Suppressor macrophage treated with lipopolysaccharide for 4 hours (primary cell): ENCODE measurements at places on chromosomes 16 and 17.

DNA sequence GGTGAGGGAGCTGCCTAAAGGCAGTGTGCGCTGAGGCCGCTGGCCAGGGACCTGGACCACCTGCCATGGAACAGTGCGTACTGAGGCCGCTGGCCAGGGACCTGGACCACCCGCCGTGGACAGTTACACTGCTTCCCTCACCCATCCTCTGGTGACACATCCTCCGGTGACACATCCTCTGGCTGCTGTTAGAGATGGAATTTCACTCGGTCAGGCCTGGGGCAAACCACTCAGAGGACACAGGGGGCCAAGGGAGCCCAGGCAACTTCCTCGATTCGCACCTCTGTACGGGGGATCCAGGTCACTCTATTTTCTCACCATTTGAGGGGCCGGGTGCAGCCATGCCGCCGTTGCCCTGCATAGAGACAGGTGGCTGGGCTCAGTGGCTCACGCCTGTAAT, 32.4 kb upstream of the RPTOR start:
- DNase-seq = no peak

- DNase-seq = no peak
These were observed 17.1 kb downstream of the FOXK2 start for GRCh38 chr17:82536512-82537201.

- no peak for DNase-seq
These were observed 123.0 kb downstream of the RPTOR start for GRCh38 chr17:80667462-80668277.

GRCh38 chr16:74439685-74440084, 18.4 kb upstream of the CLEC18B start:
- peak; percentile 47 for DNase-seq

DNA sequence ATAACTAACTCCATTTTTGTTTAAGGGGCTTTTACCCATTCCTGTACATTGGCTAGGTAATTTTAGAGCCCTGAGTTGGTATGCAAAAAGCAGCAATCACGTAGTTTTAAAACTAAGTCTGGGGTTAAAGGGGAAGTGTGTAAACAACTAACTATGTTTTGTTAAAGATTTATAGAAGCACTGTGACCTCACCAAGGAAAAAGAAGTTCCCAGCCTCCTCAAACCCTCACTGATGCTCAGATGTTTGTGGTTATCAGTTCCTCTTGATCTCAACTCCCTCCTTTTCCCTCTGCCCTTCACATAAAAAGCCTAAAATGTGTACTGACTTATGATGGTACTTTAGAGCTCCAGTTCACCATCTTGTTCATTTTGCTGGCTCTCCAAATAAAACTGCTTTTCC, 119.9 kb upstream of the IRX6 start:
- DNase-seq = no peak

GRCh38 chr17:7988750-7989178, 13.7 kb upstream of the GUCY2D start:
- peak; percentile 95 for DNase-seq

GRCh38 chr17:78991906-78992532, 12.3 kb upstream of the LGALS3BP start:
- no peak for DNase-seq

DNA sequence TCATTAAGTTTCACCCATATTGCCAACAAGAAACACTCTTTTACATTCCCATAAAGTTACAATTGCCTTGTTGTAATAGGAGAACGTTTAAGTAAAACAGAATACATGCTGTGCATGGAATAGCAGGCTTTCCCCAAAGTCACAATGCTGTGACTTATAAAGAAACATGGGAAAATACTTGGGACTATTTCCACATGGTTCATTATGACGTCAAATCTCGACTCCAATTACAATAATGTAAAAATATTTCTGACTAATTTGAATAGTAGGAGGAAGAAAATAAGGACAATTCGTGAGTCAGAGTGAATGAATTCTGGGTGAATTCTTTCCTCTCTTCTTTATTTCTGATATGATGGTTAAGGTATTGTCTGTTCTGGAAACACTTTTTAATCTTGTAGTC, 52.8 kb downstream of the CDH11 start:
- no peak for DNase-seq

GRCh38 chr17:81480140-81481072, 32.2 kb downstream of the ACTG1 start:
- DNase-seq = no peak

DNA sequence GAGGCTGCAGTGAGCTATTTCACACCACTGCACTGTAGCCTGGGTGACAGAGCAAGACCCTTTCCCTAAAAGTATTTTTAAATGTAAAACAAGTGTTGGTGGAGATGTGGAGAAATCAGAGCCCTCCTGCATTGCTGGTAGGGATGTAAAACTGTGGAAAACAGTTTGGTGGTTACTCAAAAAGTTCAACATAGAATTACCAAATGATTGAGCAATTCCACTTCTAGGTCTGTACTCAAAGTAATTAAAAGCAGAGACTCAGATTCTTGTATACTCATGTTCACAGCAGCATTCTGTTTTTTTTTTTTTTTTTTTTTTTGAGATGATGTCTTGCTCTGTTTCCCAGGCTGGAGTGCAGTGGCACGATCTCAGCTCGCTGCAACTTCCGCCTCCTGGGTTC, 141.8 kb downstream of the PITPNC1 start:
- peak; percentile 31 for DNase-seq

- no peak for DNase-seq
These were observed 99.9 kb downstream of the OR1D5 start for GRCh38 chr17:2963332-2964027.

DNA sequence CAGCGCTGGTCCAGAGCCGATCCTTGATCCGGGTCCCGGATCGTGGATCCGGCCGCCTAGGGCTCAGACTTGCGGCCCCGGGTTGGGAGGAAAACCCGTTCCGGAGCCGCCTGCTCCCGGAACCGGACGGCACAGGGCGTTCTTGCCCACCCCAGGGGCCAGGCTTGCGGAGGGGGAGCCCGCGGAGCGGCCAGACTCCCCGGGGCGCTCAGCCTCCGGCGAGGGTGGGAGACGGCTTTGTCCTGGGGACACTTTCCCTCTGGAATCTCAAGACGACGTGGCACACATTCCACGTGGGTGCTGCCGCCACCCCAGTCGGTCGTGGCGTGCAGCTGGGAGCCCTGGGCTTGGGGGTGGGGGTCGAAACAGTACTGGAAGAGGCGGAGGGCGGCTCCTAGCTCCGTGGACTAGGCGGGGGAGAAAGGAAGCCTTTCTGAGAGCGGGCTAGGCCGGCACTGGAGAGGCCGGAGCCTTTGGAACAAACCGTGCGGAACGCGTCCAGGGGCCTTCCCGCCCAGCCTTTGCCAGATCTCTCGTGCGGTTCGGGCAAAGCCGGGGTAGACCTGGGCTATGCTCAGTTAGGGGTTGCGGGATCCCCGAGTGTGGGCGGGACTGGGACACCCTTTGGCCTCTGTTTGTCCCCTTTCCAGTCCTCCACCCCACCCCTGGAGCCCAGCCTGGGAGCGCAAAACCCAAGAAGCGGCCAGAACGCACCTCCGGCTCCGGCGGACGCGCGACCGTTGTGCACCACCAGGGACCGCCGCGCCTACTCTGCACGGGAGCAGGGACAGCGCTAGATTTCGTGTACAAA, 26.5 kb downstream of the SREBF1 start:
- DNase-seq = no peak

GRCh38 chr16:3618769-3619141, 7.3 kb upstream of the SLX4 start:
- DNase-seq = peak; percentile 53

- DNase-seq = no peak
These were observed 15.9 kb upstream of the TNS4 start for GRCh38 chr17:40517286-40517662.

- no peak for DNase-seq
These were observed 26.4 kb downstream of the CHP2 start for GRCh38 chr16:23781176-23781575.

GRCh38 chr17:77076124-77076830, 64.5 kb upstream of the SEC14L1 start:
- no peak for DNase-seq

- no peak for DNase-seq
These were observed 126.5 kb downstream of the WWOX start for GRCh38 chr16:78225919-78226318.

DNA sequence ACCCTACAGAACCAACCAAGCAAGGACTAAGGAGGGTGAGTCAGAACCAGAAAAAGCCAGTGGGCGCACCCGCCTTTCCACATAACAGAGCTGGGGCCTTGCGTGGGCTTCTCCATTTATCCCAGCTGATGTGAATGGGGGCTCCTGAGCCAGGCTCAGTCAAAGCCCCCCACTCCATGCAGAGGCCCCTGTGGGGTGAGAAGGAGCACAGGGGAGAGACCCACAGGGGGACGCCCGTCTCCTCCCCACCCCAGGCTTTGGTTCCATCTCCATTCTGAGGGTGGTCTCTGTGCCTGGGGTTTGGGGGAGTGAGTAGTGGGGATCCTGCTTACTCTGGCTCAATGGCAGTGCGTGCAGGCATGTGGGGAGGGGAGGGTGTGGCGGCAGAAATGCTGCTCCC, 210.1 kb upstream of the TNRC6C start:
- DNase-seq = no peak

DNA sequence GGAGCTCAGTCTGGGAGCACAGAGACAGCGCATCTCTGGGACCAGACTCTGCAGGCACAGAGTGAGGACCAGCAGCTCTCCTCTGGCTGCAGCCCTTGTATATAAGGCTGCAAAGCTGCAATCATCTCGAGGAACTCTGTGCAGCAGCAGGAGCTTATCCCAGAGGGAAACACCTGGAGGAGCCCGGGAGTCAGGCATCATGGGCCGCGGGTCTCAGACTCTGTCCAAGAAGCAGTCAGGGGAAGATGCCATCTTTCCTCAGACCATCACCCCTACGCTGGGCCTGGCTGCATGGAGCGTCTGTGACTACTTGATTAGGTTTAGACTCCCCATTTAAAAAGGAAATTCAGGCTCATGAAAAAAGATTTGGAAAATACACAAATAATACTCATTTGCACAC, 122.0 kb downstream of the IRF8 start:
- DNase-seq = no peak

GRCh38 chr17:17079336-17079735, 37.1 kb downstream of the MPRIP start:
- no peak for DNase-seq

DNA sequence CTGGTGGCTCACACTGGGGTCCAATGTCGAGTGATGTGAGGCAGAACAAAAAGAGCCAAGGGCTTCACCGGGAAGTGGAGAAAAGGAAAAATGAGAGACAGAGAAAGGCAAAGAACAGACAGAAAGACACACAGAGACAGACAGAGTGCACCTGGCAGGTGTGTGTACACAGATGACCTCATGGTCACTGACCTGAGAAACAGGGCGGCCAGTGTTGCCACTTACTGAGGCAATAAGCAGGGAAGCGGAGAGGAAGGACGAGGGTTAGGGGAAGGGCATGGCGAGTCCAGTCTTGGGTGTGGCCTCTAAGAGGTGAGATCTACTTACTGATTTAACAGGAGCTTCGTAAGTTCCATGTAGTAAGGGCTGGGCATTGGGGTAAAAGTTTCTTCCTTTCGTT, 7.5 kb downstream of the GINS2 start:
- DNase-seq = no peak

GRCh38 chr16:8430401-8430800, 159.9 kb downstream of the TMEM114 start:
- DNase-seq = no peak

DNA sequence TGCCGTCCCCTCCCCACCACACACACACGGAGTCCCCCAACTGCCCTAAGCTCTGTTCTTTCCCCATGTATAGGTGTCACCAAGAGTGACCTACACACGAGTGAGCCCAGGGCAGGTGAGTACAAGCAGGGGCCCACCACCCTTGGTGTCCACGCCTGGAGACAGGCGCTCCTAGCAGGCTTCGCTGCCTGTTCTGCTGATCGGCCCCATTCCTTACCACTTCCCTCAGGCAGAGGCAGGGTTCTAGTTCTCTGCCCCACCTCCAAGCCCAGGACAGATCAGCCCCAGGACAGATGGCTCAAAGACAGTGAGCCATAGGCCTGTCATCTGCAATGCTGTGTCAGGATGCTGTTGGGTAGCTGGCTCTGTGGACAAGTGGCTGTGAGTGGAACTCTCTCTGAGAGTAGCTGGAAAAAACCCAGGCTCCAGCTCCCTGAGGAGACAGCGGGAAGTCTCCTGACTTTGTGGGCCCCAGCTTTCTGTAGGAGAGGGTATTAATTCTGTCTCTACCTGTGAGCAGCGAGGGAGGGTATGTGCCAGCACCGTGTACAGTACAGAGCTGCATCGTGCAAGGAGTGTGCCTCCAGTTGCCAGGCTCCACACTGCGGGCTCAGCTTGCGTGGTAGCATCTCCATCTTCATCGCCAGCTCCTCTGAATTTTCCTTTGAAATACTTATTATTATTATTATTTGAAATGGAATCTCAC, 897 bp downstream of the TP53I13 start:
- no peak for DNase-seq

GRCh38 chr16:80518436-80518835, 22.4 kb upstream of the DYNLRB2 start:
- peak; percentile 13 for DNase-seq
